Activated T-helper 1 cell treated with Interleukin-2 at 50 U/mL for 16 hours (primary cell): ENCODE measurements at places on chromosomes 11 and 22.

DNA sequence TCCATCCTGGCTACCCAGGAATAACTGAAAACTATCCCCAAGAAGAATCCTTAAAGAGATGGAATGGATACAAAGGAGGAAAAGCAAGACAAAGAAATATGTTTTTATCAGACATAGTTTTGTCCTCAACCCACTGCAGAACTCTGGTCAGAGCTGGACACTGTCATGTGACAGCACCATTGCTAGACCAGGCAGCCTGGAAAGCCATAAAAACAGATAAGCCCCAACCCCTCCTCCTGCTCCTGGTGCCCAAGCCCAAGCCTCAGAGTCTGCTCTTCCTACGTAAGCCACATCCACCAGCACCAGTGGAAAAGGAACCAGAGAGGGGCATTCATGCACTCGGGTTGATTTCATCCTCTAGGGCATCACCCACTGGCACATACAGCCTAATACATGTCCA lies 116.9 kb downstream of the TRIM29 start:
- DNase-seq, result no peak

DNA sequence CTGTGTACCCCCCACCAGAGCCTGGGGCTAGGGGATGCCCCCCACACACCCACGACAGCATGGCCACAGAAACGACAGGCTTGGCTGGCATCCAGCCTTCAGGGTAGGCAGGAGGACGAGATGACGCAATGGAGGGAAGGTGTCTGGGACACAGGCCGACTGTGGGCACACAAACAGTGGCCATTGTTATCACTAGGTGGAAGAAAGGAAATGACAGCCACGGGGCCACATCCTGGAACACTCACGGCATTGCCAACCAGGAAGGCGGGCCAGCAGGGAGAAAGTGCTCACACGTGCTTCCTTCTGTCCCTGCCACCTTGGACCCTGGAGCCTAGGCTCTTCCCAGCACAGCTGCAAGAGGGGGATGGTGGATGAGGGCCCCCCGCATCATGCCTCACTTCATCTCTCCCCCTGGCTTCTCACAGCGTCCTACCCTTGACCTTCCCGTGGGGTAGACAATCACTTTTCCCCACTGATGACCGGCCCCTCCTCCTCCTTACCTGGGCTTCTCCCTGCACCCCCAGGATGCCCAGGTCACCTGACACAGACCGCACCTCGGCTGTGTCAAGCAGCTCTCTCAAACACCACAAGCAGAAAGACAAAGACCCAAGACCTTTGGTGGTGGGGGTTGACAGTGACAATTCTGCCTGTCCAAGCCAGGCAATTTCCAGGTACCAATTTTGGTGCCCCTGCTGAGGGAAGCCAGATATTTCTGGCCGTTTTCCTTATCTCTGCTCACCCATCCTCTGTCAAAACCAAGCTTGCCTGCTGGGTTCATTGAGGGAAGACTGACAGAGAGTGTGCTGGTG lies 8.6 kb downstream of the PLA2G6 start:
- DNase-seq, result no peak

GRCh38 chr11:123594188-123594901 lies 60.1 kb downstream of the SCN3B start:
- DNase-seq, result no peak

- no peak for DNase-seq
Observed at GRCh38 chr11:79481795-79482194, 41.0 kb upstream of the TENM4 start.

- DNase-seq, result no peak
Observed at GRCh38 chr22:35631597-35631996, 14.5 kb upstream of the MB start.

- DNase-seq, result no peak
Observed at GRCh38 chr11:84022201-84022600, 736.0 kb upstream of the CCDC90B start.

DNA sequence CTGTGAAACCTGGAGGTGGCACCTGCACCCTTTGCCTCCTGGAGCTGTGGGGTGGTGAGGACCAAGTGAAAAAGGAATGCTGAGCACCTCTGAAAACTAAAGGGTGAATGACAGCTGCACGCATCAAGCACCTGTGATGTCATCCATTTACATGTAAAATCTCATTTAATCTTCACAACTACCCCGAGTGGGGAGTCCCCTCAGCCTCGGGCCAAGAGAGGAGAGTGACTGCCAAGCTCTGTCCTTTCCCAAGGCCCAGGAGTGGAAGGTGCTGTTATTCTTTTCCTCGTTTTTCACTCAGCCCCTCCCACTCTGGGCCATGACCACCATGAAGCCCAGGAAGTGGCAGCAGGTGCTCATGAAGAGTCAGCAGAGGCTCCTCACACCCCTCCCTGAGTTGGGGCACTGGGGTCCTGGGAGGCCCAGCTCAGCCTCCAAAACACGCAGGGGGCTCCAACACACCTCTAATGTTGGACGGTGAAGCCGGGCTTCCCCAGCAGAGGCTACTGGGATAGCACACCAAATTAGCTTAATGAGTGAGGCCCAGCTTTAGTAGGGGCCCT lies 35.7 kb downstream of the NECTIN1 start:
- no peak for DNase-seq

GRCh38 chr11:74069146-74070046 lies 60.5 kb upstream of the UCP3 start:
- no peak for DNase-seq

DNA sequence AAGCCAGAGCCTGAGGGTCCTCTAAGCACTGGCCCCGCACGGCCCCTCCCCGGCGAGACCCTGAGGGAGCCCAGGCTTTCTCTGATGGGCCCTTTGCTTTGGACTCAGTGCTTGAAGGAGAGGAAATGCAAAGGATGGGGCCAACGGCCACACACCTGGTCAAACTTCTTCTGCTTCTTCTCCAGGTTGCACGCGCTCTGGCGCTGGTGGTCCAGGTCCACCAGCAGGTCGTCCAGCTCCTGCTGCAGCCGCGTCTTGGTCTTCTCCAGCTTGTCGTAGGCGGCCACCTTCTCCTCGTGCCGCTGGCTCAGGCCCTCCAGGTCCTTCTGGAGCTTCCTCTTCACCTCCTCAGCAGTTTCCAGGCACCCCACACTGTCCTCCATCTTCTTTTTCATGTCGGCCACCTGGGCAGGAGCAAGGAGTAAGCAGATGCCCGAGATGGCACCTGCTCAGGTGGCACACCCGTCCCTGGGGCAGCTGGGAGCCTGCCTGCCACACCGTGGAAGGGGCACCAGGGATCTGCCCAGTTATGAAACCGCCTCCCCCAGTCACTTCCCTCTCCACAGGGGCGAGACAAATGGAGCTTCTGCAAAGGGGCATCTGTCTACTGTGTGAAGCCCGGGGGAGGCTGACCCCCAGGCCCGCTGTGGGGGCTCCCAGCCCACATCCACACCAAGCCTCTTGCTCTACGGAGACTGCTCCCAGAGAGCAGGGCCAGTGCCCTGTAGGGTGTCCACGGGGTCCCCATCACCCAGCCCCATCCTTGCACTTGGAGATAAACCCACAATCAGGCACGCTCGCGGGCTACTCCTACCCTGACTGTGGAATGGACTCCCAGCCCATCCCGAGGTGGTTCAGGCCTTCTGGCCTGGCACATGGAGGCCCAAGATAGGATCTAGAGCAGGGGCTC lies 39.2 kb downstream of the APOL1 start:
- DNase-seq, result no peak

- DNase-seq, result no peak
Observed at GRCh38 chr22:42948294-42948693, 66.7 kb downstream of the PACSIN2 start.

DNA sequence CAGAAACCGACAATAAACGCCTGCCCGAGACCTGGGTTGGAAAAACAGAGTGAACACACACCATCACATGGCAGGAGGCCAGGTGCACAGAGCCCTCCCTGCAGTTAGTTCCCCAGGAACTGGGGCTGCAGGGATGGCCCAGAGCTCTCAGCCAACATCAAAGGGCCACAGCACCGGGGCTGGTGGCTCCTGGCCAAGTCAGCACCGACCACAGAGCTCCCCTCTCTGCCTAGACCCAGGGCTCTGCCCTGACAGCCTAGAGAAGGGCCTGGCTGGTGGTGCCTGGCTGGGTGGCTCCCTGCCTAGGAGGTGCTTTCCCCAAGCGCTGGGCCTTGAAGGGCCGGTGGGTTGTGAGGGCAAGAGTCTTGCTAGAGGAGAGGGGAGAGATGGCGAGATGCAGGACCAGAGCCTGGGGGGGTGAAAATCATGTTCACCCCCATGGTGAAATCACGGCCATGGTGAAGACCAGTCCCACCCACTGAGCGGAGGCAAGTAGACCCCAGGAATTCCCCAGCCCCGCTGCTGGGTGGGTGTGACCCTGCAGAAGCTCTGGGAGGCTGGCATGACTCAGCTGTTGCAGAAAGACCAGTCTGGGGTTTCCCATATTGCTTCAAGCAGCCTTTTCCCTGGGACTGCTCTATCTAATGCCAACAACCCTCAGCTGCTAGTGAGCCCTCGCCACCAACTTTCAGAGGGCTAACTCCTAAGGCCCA lies 7.2 kb upstream of the BID start:
- peak; percentile 29 for DNase-seq

DNA sequence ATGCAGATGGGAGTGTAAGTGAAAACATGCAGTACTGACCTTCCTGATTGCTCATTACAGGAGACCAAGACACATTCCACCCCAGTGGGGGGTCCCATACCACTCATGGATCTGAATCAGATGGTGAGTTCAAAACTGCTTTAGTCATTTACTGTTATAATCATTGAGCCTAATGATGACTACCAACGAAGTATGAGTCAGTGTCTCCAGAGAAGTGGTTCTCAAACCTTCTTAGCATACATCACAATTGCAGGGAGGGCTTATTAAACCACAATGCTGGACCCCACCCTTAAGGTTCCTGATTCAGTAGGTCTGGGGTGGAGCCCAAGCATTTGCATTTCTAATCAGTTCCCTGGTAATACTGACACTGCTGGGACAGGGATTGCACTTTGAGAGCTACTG lies 75.8 kb downstream of the CD44 start:
- no peak for DNase-seq

DNA sequence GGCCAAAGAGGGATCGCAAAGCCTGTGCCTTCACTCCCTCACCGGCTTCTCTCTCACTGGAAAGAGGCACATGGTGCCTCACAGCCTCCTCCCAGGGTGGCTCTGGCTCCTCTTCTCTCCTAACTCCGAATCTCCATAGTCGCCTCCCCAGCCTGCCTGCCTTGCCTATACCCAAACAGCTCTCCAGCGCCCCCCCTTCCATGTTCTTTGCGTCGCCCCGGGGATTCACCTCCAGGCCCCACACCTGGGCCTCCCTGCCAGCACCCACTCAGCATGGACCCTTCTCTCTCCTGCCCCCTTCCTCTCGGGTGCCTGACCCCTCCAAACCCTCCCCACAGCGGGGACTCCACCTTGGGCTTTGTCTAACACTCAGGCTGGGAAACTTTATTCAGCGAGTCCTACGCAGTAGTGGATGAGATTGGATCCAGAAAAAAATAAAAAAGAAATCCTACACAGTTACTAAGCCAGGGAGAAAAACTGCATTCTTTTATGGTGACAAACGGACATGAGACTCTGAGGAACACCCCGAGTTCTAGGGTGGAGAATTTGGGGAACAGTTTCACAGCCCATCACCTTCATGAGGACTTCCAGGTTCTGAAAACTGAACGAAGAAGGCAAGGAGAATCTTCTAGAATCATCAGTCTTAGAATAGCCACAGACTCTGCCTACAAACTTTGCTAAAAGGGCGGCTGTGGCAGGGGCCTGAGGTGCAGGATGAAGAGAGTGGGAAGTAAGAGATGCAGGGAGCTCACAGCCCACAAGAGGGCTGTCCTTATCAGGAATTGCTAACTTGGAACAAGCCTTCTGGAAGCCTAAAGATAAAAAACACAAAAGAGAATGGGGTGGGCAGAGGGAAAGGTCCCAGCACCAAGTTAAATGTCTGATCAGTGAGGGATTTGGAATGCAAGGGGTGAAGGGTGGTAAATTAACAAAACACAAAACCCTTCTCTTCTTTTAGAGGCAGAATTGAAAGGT lies 5.3 kb downstream of the PPM1F start:
- DNase-seq, result no peak

DNA sequence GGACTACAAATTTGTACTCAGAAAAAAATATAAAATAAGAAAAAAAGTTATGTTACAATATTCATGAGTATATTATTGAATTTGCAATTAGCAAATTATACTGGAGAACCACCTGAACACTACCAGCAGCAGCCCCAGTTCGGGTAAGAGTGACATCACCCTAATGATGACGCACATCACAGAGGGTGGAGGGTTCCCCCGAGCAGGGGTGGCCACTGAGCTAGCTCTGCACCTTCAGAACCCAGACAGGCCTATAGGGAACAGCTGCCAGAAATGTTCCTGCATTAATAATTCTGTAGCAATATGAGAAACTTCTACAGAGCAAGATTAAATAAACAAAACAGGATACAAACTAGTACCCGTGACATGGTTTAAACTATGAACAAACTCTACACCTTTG lies 17.5 kb upstream of the ARAP1 start:
- no peak for DNase-seq

DNA sequence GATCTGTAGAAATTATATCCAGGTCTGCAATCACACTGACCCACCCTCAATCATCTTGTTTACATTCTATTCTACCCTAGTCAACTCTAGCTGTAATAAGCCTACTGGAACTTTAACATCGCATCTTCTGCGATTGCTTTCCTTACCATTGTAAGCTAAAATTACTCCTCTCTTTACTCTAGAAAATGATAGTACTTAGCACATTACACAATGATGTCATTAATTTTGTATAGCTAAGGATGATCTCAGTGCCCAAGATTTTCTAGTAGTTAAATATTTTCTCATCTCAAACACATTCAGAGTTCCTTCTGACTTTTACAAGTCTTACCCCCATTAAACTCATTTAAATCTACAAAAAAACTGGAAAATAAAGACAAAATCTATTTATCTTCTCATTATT lies 39.6 kb upstream of the CTSC start:
- no peak for DNase-seq
